Effector CD4-positive, alpha-beta T cell (primary cell): ENCODE measurements at places on chromosomes 5 and 9.

- DNase-seq = no peak
Measured at GRCh38 chr5:150641824-150642566, 1.5 kb downstream of the SYNPO start.

DNA sequence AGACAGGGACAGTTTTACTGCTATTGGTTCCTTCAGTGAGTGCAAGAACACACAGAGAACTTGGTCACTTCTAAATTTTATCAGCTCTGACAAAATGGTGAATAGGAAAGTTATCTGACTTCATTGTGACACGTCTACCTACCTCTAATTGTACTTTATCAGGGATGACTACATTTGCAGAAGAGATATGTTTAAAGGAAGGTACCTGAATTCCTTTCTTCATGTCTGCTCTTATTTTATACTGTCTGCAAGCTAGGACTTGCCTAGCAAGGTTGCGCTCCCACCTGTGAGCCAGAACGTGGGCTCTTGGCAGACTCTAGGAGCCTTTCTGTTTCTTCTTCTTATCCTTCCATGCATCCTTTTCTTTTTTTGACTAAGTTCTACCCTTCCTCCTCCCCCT, 1.6 kb downstream of the SLC27A6 start:
- no peak for DNase-seq

DNA sequence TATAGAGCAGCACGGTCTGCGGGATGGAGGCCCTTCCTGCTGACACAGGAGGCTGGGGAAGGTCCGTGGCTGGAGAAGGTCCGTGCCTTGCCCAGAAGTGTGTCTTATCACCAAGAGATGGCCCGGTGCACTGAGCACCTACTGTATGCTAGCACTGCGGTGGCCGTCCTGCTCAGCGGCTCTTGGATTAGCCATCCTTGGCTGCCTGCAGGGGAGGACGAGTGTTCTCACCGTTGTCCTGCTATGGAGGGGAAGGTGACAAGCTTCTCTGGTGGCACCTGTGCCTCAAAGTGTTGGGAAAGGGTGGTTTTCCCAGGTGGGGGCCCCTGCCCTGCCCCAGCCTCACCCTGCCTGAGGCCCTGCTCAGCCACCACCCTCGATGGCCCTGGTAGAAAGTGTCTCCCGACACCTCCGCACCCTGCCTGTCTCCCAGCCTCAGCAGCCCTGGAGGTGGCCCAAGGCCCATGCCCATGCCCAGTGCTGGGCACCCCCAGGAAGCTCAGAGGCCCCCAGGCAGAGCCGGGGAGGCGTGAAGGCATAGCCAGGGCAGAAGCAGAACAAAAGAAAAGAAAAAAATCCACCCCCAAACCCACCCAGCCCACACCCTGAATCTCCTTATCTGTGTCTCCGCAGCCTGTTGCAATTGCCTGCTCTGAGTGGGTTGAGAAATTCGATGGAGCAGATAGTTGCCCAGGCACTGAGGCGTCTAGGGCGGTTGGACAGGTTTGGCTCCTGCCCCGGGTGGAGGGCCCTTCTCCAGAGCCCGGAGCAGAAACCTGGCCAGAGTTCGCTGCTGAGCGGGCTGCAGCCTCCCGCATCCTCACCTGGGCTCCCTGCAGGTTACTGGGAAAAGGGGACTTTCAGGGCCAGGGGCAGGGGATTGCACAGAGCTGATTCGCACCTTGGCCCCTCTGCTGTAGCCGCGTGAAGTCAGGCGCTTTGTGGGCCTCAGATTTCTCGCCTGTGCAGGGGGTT, 30.5 kb downstream of the RXRA start:
- no peak for DNase-seq

GRCh38 chr5:180350711-180351465, 2.2 kb downstream of the GFPT2 start:
- no peak for DNase-seq

GRCh38 chr9:134863941-134864820, 16.4 kb upstream of the FCN2 start:
- no peak for DNase-seq
